ENCODE measurements at places on chromosomes 3 and 15.

DNA sequence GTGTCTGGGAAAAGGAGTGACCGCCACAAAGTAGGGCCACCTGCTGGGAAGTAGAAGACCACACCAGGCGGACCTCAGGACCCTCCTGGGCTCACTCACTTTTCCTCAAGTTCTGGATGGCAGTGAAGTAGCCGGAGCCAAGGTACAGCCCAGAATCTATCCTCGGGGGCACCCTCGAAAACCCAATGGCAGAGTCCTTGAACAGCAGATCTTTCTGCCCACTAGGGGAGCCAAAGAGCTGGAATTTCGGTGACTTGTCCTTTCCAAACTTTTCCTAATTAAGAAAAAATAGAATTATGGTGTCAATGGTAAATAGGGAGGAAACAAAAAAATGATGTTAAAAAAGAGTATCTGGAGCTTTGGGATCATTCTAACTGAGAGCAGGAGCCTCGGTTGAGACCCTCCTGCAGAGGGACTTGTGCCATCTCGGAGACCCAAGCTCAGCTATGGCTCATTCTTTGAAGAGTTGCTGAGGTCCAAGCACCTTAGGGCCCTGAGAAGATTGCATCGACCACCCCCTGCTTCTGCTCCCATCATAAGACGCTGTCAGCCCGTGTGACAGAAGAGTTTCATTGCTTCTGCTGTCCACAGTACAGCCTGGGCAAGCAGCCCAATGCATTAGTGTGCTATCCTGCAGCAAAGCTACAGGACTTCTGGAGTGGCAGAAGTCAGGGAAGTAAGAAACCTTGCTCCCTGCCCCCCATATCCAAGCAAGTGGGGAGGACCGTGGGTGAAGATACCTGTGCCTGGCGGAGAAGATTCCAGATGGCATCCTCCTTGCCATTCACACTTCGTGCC, 14.8 kb downstream of the LTF start:
- no peak for DNase-seq

GRCh38 chr3:140258222-140258724, 323.3 kb downstream of the CLSTN2 start:
- DNase-seq = no peak

DNA sequence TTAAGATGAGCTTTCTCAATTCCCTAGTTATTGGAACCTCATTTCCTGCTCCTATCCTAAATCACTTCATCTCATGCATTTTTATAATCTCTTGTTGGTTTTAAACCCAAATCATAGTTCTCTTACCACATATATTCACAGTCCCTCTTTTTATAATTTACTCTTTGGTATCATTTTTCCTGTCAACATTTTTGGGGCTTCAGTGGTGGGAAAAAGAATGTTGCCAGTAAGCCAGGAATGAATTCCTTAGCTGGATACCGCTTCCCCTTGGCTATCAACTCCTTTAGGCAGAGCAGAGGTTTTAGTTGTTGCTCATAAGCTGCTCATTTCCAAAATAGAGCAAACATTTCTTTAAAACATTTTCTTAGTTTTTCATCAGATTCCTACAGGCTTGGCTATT, 112.3 kb downstream of the GALK2 start:
- no peak for DNase-seq

GRCh38 chr3:119238363-119238762, 2.3 kb downstream of the B4GALT4 start:
- DNase-seq = no peak

- no peak for DNase-seq
Observed at GRCh38 chr3:33218446-33219174, at the start of gene SUSD5. Gene SUSD5 (minus strand): TSS chr3:33218810. CDS start chr3:33218797, 13 bp downstream.

- DNase-seq = no peak
Observed at GRCh38 chr3:66463054-66463631, 37.7 kb downstream of the LRIG1 start.

GRCh38 chr15:81939604-81940440, 106.0 kb downstream of the MEX3B start:
- DNase-seq = no peak

- no peak for DNase-seq
Observed at GRCh38 chr15:58451826-58452225, 20.0 kb downstream of the LIPC start.

- no peak for DNase-seq
Observed at GRCh38 chr3:37741644-37742043, 120.0 kb upstream of the CTDSPL start.

All from NCI-H1436 treated with DMSO at 0.1 percent for 48 hours (cell line).